Stimulated activated naive CD8-positive, alpha-beta T cell treated with anti-CD3 and anti-CD28 coated beads, Interleukin-15, Interleukin-2, amounts not matched to agents 100 U/mL and 50 U/mL, for 24 hours (primary cell): ENCODE measurements at places on chromosomes 6 and 20.

- no peak for DNase-seq
Observed at GRCh38 chr6:109118337-109118736, 23.0 kb downstream of the CEP57L1 start.

GRCh38 chr6:160971171-160971570 is 20.4 kb upstream of the MAP3K4 start:
- no peak for DNase-seq

GRCh38 chr6:44131892-44132291 is 4.5 kb downstream of the TMEM63B start:
- no peak for DNase-seq

DNA sequence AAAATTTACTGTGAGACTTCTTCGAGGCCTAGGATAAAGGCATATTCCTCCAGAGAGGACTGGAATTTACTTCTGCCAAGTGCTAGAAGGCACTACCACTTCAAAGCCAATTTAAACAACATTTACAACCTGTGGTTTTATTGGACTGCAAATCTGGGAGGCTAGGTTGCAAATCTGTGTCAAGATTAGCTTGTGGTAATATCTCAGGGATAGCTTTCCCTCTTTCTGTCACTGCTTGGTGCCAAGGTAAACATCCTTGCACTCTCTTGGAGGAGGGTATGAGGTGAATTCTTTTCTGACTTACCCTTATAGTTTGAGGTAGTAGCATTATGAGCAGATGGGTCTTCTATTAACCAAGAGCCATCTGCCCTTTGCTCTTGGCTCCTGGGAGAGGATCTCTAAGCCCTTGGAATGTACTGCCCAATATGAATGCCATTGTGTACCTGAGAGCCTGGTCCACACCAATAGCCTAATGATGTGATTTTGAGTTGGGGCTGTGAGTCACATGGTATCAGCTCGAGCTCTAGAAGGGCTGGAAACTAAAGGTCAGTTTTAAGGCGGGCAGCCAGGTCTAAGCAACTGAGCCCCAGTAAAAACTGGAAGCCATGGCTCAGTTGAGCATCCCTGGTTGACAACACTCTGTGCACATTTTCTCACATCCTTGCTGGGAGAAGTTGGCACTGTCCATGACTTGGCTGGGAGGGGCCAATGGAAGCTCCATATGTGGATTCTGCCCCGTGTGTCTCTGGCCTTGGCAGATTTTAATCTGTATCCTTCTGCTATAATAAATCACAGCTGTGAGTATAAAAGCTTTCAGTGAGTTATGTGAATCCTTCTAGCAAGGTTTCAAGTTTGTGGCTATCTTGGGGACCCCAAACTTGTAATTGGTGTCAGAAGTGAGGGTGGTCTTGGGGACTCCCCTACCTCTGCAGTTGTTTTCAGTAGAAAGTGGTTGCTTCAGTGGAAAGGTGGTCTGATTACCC is 188.1 kb downstream of the UBE3D start:
- no peak for DNase-seq

- DNase-seq = no peak
Observed at GRCh38 chr20:38229376-38230252, 30.9 kb downstream of the KIAA1755 start.

DNA sequence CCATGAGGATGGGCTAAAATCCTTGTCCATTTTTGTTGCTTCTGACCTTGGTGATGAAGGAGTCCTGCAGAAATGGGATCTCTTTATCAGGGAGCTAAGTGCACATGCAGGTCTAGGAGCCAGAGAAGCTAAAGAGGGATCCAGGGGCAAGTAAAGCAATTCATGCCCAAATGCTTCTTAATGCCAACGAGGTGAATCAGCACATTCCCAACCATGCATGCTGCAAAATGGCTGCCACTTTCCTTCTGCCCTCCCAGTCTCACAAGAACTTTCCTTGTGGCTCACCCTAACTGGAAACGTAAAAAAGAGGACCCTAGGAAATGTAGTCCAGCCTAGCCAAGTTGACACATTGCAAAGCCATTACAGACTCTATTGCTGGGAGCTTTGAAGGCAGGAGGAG is 298.4 kb downstream of the MAFB start:
- no peak for DNase-seq

DNA sequence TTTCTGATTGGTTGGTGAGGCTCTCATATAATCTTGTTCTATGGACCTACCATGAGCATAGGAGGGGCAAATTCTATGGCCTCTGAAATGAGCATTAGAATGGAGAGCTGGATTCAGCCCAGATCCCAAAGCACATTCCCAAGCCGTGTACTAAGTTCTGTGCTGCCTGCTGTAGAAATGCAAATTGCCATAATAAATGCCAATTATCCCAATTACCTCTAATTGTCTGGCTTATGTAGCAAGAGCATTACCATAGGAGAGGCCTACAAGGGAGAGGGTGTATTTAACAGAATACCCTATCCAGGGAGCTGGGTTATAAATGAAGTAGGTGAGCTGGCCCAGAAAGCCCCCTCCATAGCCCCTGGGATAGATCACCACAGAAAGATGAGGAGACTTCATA is 126.8 kb downstream of the LRFN2 start:
- DNase-seq = no peak

DNA sequence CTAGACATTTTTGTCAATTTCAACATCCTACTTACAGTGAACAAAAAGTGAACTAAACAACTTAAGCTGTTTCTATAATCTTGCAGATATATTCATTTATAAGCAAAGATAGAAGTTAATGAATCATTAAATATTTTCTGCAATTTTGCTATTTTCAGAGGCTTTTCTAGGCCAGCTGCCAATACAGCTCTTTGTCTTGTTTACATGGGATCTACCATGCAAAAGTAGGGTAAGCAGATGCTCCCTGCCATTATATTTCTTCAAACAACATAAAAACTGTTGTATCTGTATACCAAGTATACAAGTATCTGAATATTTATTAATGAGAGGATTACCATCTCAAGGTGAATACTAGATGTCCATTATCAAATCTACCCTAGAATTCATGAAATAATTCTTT is 15.4 kb downstream of the PNISR start:
- no peak for DNase-seq

- DNase-seq = no peak
Observed at GRCh38 chr6:11595903-11596302, 58.4 kb downstream of the TMEM170B start.

- no peak for DNase-seq
Observed at GRCh38 chr6:64062960-64063683, 427.5 kb downstream of the PHF3 start.

DNA sequence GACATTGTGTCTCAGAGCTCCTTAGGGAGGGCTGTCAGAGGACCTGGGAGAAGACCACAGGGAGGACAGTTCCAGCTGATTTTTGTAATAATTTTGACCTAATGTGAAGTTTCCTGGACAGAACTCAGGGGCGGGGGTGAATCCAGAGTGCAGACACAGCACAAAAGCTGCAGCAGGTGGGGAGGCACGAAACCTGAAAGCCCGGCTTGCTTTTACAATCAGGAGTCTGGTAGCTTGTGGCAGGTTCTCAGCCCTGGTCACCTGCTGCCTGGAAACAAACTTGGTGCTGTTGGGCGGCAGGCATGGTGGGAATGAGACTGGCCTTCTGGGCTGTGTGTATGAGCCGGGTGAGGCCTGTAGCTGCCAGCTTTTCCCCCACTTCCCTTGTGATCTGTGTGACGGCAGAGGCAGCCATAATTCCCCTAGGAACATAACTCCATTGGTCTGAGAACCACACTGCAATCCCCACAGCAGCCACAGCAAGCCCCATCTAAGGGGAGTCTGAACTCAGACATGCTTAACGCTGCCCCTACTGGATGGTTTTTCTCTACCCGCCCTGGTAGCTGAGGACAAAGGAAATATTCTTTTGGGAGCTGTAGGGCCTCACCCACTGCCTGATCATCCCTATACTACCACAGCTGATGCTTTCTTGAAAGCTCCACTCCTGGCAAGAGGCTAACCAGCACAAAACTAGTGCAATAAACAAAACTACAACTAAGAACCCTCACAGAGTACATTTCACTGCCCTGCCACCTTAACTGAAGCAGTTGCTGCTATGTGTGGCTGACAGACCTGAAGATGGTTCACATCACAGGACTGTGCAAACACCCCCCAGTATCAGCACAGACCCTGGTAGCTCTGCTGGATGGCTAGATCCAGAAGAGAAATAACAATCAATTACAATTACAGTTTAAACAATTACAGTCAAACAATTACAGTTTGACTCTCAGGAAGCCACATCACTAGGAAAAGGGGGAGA is 1055.1 kb upstream of the GJE1 start:
- peak; percentile 4 for DNase-seq

DNA sequence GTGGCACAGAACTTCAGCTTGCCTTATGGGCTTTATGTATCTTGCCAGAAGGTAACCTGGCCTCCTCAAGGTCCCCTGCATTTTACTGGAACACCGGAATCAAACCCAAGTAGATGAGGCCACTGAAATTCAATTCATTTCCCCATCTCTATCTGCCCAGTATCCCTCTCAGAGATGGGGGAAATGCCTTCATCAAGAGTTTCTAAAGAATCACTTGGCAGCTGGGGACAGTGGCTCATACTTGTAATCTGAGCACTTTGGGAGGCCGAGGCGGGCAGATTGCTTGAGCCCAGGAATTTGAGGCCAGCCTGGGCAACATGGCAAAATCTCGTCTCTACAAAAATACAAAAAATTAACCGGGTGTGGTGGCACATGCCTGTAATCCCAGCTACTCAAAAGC is 12.9 kb downstream of the MDGA1 start:
- DNase-seq = no peak

DNA sequence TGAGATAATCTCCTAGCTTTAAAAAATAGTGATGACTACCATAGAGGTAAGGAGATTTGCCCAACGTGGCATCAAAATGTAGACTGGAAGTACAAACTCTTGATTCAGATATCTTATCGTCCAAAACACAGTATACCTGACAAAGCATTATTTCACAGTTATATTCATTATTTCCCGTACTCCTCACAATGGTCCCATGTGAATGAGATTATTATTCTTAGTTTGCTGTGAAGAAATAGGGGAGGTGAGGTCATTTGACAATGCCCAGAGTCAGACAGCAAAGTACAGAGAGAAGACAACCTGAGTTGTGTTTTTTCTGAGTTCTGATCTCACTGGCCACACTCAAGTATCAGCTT is 1.2 kb upstream of the TFB1M start:
- no peak for DNase-seq
